ENCODE measurements at places on chromosomes 13 and 19.
A peak's percentile ranks its signal among the peaks of the same experiment; 100 is the strongest.

GRCh38 chr13:102751886-102752285 is 21.7 kb downstream of the TEX30 start:
- no peak for DNase-seq

- DNase-seq, result no peak
Measured at GRCh38 chr19:55256562-55257460, 2.0 kb downstream of the PPP6R1 start.

GRCh38 chr13:42740753-42741152 is 40.6 kb upstream of the FAM216B start:
- no peak for DNase-seq

DNA sequence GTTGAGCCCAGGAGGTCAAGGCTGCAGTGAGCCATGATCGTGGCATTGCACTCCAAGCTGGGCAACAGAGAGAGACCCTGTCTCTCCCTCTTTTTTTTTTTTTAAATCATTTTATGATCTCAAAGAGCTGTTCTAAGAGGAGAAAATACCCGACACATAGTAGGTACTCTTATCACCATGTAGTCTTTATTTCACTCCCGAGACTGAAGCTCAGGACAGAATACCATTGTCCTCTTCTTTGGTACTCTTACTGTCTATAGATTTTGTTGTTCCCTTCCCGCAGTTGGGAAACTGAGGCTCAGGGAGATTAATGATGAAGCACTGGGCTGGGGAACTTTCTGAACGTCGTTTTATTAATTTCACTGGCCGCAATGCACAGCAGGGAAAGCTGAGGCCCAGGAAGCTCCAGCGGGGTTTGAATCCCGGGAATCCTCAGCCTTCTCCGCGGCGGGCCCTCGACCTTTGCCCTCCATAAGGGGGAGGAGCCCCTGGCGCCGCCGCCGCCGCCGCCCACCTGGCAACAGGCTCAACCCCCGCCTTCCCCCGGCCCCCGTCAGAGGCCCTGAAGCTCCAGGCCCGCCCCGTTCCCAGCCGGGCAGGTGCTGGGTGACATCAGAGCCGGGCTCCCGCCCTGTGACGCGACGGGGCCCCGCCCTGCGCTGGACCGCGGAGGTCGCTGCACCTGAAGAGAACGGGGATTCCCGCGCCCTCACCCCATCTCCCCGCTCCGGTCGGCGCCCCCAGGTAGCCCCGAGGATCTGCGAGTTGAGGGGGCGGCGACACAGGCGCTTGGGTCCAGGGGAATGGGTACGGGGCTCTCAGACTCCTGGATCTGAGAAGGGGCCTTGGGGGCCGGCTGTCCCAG is 1.6 kb downstream of the MYH14 start:
- DNase-seq, result no peak

GRCh38 chr13:73765651-73766384 is 368.4 kb downstream of the KLF12 start:
- DNase-seq, result peak; percentile 69

DNA sequence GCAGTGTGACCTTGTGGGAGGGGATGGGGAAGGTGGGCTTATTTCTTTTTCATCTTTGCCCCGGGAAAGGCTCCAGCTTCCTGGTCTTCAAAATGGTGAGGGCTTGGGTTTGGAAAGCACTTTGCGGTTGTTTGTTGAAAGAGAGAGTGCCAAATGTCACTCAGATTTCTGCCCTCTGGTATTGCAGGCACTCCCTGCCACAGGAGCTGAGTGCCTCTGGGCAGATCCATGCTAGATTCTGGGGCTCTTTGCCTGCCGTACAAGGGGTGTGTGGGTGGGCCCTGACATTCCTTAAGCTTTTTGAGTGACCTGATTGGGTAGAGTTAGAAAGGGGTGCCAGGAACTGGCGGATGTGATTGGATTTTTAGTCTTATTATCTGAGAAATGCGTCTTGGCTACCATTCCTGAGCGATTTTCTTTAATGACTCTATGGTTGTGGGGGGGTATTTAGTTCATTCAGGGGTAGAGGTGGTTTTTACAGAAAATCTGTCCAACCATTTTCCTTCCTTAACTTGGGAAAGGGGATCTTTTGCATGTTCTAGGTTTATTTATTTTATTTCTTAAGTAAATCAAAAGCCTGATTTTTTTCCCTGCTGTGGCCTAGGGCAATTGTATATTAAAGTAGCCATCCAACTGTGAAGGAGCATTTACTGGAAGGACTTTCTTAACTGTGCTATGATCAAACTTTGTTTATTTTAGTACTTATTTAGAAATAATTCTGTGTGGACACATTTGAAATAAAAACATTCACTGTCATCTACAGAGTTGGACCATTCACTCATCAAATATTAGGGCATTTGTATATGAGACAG is 3.2 kb downstream of the ARHGAP35 start:
- no peak for DNase-seq

DNA sequence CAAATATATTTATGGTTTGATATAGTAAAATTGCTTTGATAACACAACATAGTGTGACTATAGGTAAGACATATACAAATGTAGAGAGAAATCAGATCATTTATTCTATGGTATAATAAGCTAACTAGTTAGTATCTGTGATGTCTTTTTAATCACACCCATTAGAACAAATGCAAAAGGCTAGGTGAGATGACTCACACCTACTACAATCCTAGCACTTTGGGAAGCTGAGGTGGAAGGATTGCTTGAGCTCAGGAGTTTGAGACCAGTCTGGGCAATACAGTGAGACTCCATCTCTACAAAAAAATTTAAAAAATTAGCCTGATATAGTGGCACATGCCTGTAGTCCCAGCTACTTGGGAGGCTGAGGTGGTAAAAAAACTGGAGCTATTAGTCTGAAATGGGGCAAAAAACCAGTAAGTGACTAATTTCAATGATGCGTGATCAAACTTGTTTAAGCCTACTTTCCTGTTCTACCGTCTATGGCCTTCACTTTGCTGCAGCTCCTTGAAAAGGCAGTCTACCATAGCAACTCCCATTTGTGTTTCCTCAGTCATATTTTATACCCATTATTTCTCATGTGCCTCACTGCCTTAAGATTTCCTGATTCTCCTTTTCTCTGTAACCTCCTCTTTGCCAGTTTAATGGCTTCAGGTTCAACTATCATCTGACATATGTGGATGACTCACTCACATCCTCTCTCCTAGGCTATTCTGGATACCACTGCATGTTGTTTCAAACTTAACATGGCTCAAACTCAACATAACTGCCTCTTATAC is 12.5 kb downstream of the ALG5 start:
- no peak for DNase-seq

- no peak for DNase-seq
Measured at GRCh38 chr13:98372876-98373275, 195.8 kb upstream of the RNF113B start.

DNA sequence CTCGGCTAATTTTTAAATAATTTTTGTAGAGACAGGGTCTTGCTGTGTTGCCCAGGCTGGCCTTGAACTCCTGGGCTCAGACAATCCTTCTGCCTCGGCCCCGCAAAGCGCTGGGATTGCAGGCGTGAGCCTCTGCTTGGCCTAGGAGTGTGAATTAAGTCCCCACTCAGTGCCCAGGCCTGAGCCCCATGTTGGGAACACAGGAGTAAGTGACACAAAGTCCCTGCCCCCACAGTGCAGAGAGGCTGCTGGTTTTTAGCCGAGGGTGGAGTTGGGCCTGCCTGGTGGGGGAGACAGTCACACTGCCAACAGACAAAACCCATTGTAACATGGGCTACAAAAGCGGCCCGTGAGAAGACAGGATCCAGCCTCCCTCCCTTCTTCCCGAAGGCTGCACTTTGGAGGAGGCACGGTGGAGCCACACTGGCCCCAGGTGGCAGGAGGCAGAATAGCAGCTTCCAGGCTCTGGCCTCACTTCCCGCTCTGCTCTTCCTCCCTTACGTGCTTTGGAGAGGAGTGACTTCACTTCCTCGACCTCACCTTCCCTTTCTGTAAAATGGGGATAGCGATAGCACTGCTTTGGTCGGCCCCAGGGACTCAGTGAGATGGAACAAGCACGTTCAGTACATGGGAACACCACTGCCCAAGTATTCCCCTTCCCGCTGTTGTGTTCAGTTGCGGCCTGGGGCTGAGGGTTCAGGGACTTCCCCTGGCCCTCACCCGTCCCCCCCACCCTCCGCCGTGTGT is 15.2 kb upstream of the EHD2 start:
- peak; percentile 64 for DNase-seq

GRCh38 chr19:57280962-57281400 is 696 bp downstream of the ZNF460 start:
- no peak for DNase-seq

GRCh38 chr13:24230428-24231072 is 70.0 kb downstream of the SPATA13 start:
- no peak for DNase-seq

DNA sequence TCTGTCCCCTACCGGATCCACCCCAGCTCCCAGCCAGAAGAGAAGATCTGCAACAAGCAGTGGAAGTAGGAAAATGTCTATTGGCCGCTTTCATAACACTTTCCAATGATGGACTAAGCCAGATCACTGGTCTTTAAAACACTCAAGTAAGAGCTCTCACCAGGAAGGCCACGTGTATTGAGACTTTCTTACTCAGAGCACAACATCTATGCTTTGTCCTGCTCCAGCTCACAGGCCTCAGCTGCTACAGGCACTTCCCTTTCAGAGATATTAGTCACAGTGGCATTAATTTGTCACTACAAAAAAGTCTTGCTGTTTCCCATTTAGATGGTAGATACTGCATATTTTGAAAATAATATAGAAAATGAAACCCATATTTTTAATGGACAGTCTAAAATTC is 164.2 kb downstream of the ABCC4 start:
- no peak for DNase-seq

DNA sequence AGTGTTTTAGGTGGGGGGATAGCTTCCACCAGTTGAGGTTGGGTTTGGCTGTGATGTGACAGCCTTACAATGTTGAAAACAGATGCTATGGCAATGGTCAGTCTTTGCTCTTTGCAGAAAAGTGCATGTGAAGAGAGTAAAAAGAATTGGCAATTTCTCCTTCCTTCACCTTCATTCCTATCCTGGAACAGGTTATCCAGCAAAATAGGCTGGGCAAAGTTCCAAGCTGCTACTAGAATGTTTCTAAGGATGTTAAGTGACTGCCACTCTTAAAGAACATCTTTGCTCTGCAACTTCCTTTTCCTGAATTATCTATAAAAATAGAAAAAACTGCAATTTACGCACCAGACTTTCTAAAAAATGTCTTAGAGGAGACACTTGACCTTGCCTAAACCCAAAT is 50.1 kb upstream of the MYCBP2 start:
- no peak for DNase-seq

GRCh38 chr19:49514151-49514550 is 1.7 kb downstream of the FCGRT start:
- no peak for DNase-seq

DNA sequence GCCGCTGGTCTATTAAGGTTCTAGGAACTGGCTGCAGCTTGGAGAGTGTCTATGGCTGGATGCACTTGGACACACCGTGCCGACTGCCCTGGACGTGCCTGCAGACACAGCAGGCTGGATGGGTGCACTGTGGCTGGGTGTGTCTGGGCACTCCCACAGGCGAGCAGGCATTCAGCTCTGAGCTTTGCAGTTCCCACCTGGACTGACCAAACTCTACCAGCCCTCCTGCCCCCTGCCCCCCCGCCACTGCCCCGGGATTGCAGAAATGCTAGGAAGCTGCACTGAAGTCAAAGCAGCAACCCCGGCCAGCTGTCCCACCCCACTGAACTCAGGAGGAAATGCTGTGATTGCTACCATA is 7.0 kb upstream of the LRP3 start:
- DNase-seq, result no peak

DNA sequence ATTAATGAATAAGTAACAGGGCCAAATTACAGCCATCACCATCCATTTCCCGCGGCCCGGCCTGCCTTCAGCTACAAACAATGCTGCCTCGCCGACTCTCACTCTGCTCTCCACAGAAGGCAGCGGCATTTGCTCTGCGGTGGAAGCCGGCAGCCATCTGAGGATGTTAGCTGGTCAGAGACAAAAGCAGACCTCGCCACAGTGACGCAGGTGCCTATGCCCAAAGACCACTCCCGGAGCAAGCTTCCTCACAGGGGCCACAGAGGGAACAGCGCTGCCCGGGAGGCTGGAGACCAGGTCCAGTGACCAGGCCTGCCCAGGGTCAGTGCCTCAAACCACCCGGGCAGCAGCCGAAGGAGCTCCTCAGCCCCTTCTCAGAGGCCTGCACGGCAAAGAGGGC is 16.4 kb downstream of the PEPD start:
- DNase-seq, result no peak

DNA sequence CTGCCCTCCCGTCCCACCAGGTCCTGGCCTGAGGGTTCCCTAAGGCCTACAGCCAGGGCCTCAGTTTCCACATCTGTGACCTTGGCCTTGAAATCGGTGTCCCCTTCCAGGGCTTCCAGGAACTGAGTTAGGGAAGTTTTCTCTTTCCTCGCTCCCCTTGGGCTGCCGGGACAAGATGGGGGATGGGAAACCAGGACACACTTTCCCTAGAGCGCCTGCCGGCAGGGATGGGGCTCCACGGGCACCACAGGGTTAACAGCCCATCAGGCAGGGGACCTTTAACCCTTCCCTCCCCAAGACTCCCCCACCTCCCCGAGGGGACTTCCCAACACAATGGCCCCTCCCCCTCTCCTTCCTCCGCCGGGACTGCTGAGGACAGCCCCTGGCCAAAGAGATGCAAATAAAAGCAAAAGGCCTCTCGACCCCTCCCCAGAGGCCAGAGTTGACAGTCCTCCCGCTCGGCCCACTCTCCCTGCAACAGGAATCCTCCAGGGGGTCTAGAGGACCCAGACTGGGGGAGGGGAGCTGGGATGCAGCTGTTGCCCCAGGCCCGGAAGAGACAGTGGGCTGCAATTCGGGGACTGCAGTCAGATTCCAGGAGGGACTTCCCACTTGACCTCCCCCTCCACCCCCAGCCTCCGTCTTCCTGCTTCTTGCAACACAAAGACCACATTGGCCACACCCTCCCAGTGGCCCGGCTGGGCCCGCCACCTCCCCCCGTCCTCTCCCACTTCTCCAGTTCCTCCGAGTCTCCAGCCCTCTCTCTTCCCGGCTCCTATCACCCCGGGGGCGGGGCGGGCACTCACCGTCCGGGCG is 3.4 kb downstream of the BBC3 start:
- peak; percentile 75 for DNase-seq

DNA sequence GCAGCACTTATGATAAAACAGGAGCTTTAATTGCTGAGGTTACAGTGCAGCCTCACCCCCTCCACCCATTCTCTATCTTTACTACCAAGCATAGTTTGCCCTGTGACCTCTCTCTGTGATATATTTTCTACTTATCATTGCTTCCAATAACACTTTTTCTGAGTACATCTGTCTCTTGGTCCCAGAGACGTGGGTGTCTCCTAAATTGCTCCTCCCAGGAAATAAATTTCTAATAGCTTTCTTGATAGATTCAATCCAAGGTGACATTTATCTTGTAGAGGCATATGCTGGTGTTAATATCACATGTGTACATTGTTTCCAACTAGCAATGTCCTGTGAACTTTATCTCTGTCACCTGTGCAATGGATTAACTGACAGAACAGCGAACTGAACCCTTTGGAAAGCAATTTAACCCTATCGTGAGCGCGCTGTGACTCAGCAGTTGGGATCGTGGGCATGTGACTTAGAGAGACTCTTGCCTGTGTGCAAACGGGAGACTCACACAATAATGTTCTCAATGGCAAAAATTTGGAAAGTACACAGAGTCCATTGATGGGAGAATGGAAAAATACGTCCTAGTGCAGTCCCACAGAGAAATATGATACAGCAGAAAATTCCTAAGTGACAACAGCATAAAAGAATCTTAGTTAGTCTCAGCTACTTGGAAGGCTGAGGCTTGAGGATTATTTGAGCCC is 7.0 kb upstream of the MAP2K2 start:
- no peak for DNase-seq

All from smooth muscle cell of the brain vasculature (primary cell).